ENCODE measurements at places on chromosomes 11 and 22. TPM values are rescaled to one million over a fixed set of nuclear protein-coding genes. Genes with fewer than 3 reads are reported as not detected.

The CRACR2B gene
- 2.7 TPM for total RNA-seq

DNA sequence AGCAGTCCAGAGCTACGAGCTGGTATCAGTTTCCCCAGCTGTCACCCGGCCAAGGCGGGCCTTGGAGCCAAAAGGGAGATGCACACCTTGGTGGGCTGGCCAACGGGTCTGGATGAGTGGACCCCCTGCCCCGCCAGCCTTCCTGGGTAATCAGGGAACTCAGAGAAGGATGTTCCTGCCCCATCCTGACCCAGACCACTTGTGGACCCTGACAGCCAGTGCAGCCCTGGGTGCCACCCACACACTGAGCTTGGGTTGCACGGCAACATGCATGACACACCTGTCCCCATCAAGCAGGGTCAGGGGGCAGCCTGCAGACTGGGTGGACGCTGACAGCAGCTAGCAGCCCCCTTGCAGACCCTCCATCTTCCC lies 8.6 kb downstream of the SLC25A1 start:
- DNase-seq = no peak

GRCh38 chr11:65388731-65389130 lies 2.3 kb downstream of the FRMD8 start:
- DNase-seq = no peak

DNA sequence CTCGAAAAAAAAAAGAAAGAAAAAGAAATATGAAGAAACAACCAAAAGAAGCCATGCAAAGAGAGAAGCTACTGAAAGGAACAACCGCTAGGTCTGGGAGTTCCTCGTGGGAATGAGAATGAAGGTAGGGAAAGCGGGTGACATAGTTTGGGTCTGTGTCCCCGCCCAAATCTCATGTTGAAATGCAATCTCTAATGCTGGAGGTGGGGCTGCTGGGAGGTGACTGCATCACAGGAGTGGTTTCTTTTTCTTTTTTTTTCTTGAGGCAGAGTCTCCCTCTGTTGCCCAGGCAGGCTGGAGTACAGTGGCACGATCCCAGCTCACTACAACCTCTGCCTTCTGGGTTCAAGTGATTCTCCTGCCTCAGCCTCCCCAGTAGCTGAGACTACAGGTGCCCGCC lies 9.7 kb upstream of the TXN2 start:
- no peak for DNase-seq

The NELL1 gene
- total RNA-seq = 0.51 TPM

- no peak for DNase-seq
Measured at GRCh38 chr22:50721257-50721844, 16.7 kb upstream of the ACR start.

GRCh38 chr22:41368543-41369423 lies 13.0 kb upstream of the TEF start:
- DNase-seq = no peak

DNA sequence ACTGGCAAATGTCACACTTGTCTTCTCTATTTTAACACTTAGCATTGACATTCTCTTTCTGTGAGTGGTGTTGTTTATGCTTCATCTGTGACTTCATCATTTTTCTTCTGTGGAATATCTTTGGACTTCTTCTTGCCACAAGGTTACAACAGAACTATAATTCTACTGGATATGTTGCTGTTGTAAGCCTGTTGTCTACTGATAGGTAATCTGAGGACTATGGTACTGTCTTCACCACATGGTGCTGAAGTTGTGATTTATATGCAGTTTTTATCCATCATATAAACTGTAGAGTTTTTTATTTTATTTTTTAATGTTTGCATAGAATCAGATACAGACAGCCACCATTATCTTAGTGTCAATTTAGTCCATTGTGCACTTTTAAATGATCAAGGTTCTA lies 622.2 kb upstream of the CNTN5 start:
- DNase-seq = no peak

The AIFM3 gene
- total RNA-seq = 0.79 TPM

The CDCA5 gene
- 84.8 TPM for total RNA-seq

The TMEM25 gene
- 28.6 TPM for total RNA-seq

GRCh38 chr11:47854667-47855066 lies 6.5 kb upstream of the NUP160 start:
- DNase-seq = no peak

DNA sequence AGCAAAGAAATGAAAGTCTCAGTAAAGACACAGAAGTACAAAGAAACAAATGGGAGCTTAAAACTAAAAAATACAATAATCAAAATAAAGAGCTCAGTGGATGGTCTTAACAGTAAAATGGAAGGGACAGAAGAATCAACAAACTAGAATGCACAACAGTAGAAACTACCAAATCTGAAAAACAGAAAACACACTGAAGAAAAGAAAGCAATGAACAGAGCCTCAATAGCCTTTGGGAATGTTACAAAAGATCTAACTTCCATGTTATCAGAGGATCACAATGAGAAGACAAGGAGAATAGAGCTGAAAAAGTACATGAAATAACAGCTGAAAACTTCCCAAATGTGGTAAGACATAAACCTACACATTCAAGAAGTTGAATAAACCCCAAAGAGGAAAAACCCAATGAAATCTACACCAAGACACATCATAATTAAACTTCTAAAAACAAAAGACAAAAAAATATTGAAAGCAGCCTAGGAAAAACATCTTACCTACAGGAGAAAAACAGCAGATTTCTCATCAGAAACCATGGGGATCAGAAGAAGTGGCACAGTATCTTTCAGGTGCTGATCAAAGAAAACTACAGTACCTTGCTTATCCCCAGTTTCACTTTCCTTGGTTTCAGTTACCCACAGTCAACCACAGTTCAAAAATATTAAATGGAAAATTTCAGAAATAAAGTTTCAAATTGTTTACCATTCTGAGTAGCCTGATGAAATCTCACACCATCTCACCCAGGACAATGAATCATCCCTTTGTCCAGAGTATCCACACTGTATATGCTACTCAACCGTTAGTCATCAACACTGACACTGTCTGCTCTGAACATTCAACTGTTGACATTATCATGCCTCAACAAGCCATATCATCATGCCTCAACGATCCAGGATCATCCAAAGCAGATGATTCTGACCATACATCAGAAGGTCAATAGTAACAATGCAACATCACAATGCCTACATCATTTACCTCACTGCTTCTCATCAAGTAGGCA lies 22.2 kb downstream of the RRAS2 start:
- DNase-seq = no peak

DNA sequence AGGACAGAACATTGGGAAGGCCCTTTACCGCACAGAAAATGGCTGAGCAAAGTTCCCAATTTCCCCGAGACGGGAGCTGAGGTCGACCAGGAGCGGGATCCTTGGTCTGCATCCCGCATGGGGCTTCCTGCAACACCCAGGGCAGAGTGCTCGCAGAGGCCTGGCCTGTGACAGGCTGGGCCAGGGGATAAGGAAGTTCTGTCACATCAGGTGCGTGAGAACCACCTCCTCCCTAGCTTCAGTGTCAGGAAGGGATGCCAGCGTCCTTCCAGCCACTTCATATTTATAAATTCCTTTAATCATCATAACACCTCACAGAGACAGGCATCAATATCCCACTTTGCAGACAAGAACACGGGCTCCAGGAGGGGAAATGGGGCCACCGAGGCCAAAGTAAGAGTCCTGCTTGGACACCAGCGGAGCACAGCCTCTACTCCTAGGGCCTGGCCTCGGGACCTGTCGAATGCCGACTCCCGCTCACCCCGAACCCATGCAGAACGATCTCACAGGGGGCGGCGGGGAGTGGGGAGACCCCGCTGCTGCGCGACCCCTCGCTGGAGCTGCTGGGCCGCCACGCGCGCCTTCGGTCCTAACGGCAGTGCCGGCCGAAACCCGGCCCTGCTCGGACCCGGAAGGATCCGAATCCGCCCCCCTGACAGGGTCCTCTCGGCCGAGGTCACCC lies 532 bp downstream of the BET1L start:
- DNase-seq = no peak

The ISX gene
- not detected for total RNA-seq

GRCh38 chr11:69362315-69362714 lies 68.4 kb downstream of the MYEOV start:
- no peak for DNase-seq

DNA sequence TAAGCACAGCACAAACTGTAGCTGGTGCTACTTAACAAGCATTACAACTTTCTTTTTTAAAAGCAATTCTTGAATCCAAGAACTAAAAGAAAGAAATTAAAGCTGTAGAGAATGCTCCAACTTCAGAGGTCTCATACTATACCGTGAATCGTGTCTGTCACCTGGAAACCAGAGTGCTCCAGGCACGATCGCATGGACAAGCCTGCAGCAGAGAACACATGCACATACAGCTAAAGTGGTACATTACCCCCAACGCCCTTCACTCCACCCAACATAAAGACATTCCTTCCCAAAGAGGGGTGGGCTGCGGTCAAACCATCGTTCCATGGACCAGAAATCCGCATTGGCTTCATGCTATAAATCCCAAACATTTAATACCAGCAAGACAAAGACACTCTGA lies 31.5 kb downstream of the CHKA start:
- no peak for DNase-seq

DNA sequence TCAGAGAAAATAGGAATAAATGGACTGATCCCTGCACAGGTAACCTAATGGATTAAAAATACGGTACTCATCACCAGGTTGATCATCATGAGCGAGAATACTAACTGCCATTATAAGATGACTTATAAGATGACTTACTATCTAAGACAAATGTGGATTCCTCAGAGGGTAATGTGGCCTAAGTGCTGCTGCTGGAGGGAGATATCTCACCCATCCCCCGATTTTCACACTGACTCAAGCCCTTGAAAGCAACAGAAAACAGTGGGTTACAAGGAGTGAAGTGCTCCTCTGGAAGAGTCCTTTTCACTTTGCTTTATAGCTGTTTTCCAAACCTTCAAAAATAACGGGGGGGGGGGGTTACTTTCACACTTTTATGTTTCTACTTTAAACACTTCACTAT lies 920 bp downstream of the TMEM218 start:
- no peak for DNase-seq

GRCh38 chr11:26764315-26764714 lies 42.5 kb upstream of the SLC5A12 start:
- DNase-seq = no peak

- DNase-seq = no peak
Measured at GRCh38 chr22:45262195-45262930, 21.7 kb upstream of the KIAA0930 start.

DNA sequence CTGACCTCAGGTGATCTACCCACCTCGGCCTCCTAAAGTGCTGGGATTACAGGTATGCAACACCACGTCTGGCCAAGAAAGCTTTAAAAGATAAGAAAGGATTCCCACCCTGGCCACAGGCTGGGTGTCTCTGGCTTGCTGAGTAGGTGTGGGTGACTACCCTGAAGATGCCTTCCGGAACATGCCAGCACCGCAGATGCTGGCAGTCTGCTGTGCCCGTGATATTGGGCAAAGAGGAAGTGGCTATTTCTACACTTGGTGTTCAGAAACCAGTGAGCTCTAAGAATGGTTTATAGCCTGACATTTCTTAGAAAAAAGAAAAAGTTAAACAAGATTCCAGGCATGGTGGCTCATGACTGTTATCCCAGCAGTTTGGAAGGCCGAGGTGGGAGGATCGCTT lies 6.1 kb downstream of the MRPL11 start:
- DNase-seq = no peak

GRCh38 chr11:67262731-67263675 lies 3.3 kb upstream of the GRK2 start:
- DNase-seq = peak; percentile 83

DNA sequence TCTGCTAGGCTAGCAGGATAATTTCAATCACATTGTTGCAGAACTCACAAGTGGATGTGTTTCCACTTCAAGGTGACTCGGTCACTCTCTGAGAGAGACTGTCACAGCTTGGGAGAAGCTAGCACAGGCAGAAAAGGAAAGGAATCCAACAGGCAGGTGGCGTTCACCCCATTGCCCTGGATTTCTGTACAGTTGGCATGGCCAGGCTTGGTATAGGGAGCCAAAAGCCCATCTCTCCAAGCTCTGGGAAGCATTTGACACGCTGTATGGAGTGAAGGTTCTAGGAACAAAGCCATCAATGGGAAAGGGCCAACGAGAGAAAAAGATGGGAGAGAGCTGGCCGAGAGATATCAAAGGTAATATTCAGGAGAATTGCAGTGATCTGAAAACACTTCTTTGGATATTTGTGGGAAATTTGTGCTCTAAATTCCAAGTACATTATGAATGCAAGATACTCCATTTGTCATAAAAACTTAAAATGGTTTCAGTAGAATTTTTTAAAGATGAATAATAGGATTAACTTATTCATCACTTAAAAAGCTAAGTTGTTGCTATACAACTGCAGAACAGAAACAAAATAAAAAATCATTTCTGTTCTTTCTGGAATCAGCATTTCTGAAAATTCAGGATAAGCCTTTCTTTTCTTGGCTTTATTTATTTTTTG lies 223.5 kb upstream of the NTM start:
- no peak for DNase-seq

- no peak for DNase-seq
Measured at GRCh38 chr22:35301372-35301874, 1.7 kb downstream of the TOM1 start.

The SYT8 gene
- total RNA-seq = not detected

DNA sequence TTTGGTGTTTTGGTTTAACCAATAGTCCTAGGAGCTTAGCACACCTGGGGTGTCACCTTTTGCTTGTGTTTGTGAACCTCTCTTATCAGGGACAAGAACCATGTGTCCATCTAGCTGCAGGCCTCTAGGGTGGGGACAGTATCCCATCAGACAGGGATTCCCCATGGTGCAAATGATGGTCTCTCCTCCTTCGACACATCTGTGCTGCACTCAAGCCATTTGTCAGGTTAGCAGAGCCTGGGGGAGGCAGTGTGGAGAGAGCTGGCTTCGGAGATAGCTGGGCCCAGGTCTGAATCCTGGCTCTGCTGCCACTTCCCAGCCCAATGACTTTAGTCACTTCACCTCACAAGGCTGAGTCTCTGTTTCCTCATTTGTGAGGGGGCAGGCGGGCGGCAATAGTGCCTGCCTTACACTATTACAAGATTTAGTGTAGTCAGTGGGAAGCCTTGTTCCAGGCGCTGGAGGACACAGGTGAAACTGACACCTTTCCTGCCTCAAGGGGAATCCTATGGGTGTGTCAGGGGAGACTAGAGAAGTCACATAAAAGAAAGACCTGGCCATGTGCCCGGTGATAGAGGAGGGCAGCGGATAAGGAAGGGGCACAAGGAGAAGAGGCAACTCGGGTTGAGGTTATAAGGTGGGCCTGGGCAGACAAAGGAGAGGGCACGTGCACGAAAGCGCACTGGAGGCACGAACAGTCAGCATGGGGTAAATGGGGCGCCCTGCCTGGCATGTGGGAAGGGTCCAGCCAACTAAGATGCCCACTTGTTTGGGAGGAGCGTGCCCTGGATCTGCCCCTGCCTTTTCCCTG lies 12.6 kb downstream of the KLHL35 start:
- no peak for DNase-seq

GRCh38 chr11:117843666-117844484 lies 19.3 kb upstream of the FXYD2 start:
- peak; percentile 85 for DNase-seq

GRCh38 chr11:64754124-64754918 lies 5.5 kb downstream of the PYGM start:
- DNase-seq = no peak

DNA sequence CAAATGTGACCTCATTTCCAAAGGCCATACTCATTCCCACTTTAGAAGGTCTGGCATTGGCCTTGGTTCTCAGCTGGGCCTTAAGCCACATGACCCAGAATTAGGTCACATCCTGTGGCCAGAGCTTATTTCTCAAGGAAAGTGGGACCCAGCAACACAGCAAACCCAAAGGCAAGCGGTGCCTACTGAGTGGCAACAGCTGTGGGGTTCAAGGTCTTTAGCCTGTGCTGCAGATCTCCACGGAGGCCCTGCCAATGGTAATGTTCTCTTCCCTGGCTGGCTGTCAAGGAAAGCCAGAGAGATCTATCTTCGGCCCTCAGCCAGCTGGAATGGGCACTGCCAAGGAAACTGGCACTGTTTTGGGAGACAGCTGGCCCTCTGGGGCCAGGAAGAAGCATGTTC lies 41.5 kb upstream of the TP53I11 start:
- DNase-seq = no peak

Data from neural crest cell (in vitro differentiated cells).